Fibroblast of skin of abdomen (primary cell): ENCODE measurements at places on chromosomes 3 and 15.

DNA sequence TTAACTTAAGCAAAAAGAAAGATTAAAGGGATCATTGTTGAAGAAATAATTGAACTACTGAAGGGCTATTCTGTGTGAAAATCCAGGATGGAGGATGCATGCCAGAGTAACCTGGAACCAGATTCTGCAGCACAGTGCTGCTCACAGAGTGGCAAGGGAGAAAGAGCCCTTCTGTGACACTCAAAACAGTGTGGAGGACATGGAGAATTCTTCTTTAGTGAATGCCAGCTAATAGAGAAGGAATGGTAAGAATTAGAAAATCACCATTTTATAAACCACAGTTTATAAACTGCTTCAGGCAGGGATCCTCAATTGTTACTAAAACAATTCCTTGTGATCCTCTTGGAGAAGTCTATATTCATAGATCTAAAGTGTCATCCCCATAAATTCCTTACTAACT lies 70.4 kb upstream of the ARHGEF26 start:
- peak; percentile 35 for DNase-seq

- peak; percentile 49 for DNase-seq
Observed at GRCh38 chr15:46312133-46312740, 677.4 kb downstream of the SQOR start.

GRCh38 chr3:193932136-193932535 lies 203.8 kb upstream of the HES1 start:
- DNase-seq: no peak

DNA sequence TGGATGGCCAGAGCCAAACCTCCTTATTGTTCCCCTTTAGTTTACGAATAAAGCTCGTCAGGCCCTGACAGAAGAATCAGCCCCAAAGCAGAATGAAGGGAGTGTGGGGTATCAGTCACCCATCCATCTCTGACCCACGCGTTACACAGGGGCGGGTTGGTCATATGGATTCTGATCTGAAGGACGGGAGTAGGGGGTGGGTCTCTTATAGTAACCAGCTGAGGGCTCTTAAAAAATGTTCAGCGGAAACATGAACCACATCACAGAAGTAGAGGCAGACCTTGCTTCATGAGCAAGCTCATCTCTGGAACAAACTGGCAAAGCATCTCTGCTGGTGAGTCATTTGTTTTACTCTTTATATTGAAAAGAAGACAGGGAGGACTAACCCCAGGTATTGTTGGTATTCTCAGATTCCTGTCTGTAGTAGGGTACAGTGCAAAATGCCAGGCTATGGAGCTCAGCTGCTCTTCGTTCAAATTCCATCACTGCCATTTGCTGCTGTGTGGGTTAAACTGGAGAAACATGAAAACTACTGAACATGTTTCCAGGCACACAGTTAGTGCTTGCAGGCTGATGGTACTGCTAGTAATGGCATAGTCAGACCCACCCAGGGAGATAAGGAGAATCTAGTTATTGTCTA lies at the start of gene CXCR6:
Gene CXCR6 (plus strand): TSS at position 258 of the 640 bp plus-strand sequence. CDS start 3,018 bp downstream, outside the sequence.
- peak; percentile 32 for DNase-seq

DNA sequence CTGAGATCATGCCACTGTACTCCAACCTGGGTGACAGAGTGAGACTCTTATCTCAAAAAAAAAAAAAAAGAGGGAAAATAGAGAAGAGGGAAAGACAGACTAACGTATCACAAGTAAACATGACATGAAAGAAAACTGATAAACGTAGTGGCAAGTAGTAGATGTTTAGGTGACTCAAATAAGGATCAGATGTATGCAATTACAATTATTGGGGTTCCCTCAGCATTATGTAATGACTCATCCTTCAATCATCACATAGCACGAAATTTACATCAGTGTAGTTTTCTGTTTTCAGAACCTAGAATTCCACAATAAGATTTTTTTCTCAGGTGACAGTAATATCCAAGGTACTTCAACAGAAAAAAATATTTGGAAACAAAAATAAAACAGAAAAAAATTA lies 46.6 kb downstream of the DPP8 start:
- no peak for DNase-seq

GRCh38 chr3:49158792-49159191 lies 7.3 kb downstream of the CCDC71 start:
- no peak for DNase-seq

- DNase-seq: peak; percentile 19
Observed at GRCh38 chr3:153210146-153210545, 48.1 kb downstream of the RAP2B start.

GRCh38 chr15:68594533-68595259 lies 15.9 kb downstream of the CORO2B start:
- DNase-seq: no peak

DNA sequence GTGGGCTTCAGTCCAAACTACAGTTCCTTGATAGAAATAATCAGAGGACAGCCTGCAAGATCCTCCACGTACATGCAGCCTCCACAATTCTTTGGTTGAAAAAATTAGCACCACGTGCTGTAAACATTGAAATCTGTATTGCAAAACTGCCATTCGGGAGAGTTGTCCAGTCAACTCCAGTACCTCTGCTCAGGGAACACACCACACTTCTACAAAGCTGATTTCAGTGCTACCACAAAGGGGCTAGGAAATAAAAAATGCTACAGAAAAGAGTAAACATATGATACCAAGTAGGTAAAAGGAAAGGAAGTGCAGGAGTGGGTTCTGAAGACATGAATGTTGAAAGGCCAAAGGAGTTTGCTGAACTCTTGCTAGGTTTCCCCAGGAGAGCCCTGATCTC lies 40.4 kb downstream of the GHSR start:
- DNase-seq: no peak

- DNase-seq: no peak
Observed at GRCh38 chr3:138396752-138397410, 37.5 kb upstream of the ESYT3 start.

DNA sequence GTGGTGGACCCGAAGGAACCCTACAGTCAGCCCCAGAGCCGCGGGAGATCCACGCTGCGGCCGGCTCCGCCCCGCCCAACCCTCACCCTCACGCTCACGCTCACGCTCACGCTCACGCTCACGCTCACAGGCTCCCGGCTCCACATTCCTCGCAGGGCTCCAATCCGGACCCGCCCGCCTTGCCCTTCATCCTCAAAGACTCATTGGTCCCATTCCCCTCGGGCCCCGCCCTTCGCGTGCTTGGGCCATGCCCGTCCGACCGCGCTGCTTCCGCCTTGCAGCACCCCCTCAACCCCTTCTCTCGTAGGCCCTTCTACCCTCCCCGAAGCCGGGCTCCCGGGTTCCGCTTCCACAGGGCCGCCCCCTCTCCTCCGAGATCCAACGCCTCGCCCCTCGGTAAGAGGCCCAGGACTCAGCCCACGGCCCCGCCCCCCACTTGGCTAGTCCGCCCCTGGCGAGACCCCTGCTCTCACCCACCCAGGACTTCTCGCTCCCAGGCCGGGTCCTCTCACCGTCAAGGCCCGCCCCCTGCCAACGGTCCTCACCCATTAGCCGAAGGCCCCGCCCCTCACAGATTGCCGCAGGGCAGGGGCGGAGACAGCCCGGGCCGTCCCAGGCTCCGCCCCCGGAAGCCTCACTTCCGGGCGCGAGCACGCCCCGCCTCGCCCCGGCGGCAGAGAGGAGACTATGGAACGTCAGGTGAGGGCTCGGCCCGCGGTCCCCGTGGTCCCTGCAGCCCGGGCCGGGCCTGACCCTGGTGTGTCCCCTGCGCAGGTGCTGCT lies at the start of gene APEH:
Gene APEH (plus strand): TSS at position 637 of the 782 bp plus-strand sequence. CDS start 51 bp downstream, at position 688.
- peak; percentile 98 for DNase-seq

DNA sequence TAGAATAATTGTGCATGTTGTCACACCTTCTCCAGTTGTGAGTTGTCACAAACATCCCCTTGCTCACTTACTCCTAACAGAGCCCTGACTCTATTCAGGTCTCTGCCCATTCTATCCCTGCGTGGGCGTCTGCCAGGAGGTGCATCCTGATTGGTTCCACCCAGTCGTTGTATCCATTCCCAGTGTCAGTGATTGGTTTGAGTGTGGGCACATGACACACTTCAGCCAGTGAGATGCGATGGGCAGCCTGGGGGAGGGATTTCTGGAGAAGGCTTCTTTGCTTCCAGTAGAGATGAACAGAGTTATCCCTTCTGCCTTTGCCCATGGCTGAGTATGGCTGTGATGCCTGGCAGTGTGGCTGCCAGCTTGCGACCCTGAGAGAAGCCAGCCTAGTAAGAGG lies 18.7 kb downstream of the PXYLP1 start:
- no peak for DNase-seq

DNA sequence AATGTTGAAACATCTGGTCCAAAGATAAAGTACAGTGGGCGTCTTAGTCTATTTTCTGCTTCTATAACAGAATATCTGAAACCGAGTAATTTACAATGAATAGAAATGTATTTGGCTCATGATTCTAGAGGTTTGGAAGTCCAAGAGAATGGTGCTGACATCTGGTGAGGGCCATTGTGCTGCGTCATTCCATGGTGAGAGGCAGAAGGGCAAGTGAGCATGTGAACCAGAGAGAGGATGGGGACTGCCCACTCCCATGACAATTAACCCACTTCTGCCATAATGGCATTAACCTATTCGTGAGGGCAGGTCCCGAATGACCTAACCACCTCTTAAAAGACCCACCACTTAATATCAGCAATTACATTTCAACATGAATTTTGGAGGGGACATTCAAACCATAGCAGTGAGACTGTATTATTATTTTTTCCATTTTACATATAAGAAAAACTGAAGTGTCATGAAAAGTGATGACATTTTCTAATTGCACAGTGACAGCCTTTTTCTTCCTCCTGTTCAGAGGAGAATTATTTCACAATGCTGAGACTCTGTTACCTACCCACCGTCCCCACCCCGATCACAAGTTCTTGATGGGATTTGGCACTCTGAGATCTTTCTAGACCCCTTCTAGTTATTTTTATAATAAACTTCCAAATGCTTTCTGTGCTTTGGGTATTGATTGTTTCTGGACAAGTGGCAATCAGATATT lies 238.8 kb downstream of the RPLP1 start:
- no peak for DNase-seq

DNA sequence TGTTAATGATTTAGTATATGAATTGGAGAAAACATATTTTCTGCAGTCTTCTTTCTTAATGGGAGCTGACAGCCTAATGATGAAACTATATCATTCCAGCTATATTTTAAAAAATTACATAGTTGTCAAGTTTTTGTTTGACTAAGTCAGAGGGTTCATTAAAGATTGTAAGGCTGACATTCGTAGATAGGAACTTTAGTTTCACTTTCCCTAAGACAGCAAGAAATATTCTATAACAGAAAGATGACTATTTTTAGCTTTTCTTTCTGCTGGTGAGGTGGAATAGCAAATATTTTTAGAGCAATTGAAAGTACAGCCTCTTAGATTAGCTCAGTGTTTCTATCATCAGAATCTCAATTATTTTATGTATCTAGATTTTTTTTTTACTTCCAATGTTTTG lies 60.2 kb downstream of the PIAS1 start:
- peak; percentile 30 for DNase-seq

GRCh38 chr3:127644641-127645370 lies 15.8 kb downstream of the PODXL2 start:
- DNase-seq: no peak

DNA sequence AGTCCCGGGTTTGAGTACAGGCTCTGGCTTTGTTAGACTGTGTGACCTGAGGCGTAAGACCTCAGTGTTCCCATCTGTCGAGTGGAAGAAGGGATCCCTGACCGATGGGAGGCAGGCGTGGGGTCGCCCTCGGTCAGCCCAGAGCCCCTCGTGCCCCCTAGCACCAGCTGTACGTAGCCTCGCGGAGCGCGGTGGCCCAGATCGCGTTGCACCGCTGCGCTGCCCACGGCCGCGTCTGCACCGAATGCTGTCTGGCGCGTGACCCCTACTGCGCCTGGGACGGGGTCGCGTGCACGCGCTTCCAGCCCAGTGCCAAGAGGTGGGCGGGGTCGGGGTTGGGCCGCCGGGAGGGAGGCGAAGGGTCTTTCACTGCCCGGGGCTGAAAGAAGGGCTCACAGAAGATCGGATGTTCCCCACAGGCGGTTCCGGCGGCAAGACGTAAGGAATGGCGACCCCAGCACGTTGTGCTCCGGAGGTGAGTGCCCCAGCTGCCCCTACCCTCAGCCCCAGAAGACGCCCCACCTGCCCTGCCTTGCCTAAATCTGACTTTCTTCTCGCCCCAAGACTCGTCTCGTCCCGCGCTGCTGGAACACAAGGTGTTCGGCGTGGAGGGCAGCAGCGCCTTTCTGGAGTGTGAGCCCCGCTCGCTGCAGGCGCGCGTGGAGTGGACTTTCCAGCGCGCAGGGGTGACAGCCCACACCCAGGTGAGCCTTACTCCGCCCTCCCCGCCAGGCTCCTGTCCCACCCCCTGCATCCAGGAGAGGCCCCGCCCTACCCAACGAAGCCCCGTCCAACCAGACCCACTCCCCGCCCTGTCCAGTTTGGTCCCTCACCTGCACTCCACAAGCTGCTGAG lies 3.5 kb upstream of the LSMEM2 start:
- no peak for DNase-seq

- DNase-seq: no peak
Observed at GRCh38 chr3:88291486-88291885, 141.7 kb downstream of the C3orf38 start.

DNA sequence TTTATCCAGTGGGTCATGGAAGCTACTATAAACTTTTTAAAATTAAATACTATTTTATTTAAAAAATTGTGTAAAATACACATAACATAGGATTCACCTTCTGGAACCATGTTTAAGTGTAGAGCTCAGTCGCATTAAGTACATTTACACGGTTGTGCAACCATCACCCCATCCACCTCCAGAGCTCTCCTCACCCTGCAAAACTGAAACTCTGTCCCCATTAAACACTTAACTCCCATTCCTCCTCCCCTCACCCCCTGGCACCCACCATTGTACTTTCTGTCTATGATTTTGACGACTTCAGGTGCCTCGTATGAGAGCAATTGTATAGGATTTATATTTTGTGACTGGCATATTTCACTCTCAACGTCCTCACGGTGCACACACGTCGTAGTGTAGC lies 70.7 kb downstream of the APBA2 start:
- no peak for DNase-seq

- no peak for DNase-seq
Observed at GRCh38 chr15:96774216-96774615, 443.7 kb downstream of the NR2F2 start.

DNA sequence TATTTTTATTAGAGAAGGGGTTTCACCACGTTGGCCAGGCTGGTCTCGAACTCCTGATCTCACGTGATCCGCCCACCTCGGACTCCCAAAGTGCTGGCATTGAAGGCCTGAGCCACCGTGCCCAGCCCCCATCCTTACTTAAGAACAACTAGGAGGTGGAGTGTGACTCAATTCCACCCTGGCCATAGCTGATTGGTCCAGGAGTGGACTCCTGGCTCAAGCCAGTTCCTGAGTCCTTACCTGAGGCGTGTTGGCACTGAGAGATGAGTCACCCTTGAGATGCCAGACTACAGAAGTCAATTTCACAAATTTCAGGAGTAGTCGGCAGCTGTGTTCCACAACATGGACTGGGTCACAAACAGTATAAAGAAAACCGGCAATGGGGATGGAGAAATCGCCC lies 124.2 kb downstream of the SHQ1 start:
- DNase-seq: no peak

DNA sequence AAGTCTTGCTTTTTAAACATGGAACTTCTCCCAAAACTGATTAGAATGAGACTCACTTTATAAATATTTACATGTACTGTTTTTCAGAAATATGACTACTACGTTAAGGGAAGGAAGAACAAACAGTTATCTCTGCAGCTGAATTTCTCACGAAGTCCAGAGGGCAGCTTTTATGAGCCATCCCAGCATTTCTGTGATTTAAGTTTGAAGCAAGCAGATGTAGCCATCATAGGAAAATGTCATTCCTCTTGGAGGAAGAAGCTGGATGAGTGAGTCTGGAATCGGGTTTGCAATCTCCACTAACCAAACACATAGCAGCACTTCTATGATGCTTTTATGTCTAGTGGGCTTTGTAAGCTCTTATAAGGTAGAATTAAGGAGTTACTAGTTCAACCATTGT lies 53.7 kb downstream of the SCN11A start:
- no peak for DNase-seq

- no peak for DNase-seq
Observed at GRCh38 chr15:68621535-68621934, 42.7 kb downstream of the CORO2B start.
